NCI-H774 (cell line): ENCODE measurements at places on chromosomes 5 and 9.

DNA sequence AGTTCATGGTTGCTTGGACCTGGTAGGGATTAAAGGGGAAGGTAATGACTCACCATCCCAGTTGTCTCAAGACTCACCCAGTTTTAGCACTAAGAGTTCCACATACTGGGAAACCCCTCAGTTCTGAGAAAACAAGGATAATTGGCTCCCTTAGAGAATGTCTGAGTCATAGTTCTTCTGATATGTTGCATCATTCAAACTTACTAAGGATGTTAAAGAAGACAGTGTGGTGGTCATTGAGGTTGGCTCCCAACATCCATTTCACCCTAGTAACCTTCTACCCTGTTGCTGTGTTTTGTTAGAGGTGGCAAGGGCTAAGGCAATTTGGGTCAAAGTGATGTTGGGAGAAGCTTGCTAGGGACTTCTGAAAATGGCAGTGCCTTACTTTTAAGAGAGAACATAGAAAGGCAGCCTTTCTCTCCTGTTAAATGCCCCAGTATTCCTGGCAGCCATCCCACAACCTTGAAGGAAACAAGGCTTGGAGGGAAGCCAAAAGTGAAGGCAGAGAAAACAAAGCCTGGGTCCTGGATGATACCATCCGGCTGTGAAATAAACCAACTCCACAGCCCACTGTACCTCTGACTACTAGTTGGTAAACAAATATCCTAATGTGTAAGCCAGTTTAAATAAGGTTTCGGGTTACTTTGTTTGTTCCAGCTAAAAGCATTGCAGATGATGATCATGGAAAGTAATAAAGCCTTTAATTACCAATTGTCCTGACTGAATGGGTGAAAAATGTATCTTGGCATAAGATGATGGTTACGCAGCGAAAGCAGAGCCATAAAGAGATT, 80.4 kb upstream of the ADAMTSL1 start:
- peak; percentile 98 for DNase-seq

GRCh38 chr9:107137495-107138202, 145.4 kb upstream of the RAD23B start:
- DNase-seq: peak; percentile 8

DNA sequence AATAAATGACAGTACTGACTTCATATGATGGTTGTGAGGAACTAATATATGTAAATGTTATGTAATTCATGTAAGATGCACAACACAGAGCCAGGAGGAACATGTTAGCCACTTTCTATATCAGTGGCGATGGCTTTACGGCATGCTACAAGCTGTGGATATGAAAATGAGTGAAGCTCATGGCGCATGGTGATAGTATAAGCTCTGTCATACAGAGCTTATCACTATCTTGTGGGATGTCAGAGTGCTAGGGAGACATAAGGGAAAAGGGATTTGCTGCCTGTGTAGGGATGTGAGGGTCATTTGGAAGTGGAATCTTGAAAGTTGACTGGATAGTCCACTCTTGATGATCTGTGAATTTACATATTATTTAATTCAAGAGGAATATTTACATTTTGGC, 13.6 kb downstream of the CPEB4 start:
- DNase-seq: no peak

GRCh38 chr9:92292338-92293074, 991 bp downstream of the IARS1 start:
- no peak for DNase-seq

DNA sequence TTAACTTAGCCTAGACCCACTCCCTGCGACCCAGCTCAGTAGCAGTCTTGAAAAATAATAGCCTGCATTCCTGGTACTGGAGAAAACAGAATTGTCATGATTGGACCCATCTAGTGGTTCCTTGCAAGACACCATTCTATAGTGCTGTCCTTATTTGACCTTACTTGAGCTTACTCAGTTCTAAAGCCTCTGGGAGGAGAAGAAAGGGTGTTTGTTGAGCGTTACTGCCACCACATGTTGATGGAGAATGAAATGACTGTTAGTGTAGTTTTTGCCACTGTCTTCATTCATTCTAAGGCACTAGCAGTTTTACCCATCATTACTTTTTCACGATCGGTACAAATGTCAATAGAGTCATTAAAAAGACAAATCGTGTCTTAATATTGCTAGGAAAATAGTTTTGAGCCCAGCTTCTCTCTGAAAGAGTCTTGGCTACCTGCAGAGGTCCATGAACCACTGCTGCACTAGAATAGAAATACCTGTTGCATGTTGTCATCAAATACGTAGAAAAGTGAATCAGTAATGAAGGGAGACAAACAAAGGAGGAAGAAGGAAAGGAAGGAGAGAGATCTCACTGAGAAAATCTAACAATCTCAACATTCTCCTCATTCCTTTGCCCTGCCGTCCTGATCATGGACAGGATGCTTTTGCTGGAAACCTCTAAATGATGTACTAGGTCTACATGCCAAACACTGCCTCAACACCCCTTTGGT, 96.0 kb downstream of the LIX1 start:
- no peak for DNase-seq

DNA sequence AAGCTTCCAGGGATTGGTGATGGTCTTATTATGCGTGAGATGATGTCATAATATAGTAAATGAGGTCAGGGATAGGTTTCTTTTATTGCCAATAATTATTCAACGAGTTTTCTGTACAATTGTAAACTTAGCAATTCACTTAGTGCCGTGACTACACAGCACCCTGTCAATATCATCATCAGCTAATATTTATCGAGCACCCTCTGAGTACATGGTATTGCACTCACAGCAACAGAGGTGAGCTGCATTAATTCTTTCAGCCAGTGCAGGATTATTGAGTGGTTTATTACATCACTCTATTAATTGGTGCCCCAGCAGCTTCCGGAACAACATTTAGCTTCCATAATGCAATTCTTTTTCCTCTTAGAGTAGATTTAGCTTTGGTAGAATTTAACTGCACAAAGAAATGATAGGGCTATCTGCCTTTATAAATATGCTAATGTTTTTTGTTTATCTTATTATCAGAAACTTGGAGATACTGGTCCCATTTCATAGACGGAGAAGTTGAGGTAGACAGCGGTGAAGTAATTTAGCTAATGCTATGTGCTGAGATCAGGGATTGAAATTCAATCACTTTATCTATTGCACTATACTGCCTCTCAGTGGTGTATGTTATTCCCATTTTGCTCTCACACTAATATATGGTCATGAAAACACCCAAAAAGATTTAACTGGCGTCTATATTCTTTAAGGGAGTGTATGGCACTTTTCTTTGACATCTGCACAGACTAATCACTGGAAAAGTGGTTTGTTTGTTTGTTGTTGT, 726.1 kb upstream of the WWC1 start:
- DNase-seq: no peak

- DNase-seq: no peak
These were observed 8.3 kb upstream of the TGFBI start for GRCh38 chr5:136020383-136021015.

DNA sequence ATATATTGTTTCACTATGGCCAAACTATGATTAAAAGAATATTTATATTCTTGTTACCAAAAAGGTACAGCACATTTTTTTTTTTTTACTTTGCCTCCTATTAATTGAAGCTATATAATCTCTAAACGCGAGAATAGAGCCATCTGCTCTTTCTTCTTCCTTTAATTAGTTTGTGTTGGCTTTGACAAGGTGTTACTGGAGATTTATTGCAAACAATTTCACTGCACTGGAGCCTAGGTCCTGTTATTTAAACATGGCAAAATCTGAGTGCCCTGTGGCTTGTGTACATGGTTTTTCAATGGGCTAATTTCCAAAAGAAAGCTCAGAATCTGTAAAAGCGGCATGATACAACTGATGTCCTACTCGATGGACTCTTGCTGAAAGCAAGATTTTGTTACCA, 40.8 kb upstream of the GABRG2 start:
- peak; percentile 42 for DNase-seq

- no peak for DNase-seq
These were observed 6.4 kb upstream of the CTSV start for GRCh38 chr9:97045300-97045699.

DNA sequence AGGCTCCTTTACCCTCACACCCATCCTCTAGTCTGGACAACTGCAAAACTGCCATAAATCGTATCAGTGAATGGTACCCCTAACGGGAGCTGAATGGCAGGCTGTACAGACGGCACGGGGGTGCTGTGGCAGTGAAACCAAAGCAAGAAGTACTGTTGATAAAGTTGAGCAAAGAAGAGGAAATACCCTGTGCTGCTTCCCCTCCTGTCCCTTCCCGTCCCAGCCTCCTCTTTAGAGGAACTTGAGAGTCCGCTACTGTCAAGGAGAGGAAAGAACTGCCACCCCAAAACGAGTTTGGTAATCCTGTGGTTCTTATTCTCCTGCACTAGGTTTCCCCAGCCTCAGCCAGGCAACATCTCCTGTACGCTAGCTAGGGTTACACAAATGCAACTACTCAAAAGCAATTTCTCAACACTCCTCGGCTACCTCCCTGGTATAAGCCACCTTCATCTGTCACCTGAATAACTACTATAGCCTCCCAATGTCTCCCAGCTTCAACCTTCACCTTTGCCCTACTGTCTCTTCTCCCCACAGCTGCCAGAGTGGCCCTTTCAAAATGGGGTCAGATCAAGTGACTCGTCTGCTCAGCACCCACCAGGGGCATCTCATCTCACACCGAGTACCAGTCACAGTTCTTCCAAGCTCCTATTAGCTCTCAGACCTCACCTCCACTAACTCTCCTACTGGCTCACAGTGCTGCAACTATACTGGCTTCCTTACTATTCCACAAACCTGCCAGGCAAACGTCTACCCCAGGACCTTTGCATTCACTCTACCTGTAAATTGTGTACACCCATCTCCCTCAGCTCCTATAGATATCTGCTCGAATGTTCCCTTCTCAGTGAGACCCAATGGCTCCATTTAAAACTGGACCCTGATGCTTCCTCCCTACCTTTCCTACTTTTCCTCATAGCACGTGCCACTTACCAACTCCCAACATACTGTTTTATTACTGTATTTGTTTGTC, 4.1 kb downstream of the GLRX start:
- no peak for DNase-seq

DNA sequence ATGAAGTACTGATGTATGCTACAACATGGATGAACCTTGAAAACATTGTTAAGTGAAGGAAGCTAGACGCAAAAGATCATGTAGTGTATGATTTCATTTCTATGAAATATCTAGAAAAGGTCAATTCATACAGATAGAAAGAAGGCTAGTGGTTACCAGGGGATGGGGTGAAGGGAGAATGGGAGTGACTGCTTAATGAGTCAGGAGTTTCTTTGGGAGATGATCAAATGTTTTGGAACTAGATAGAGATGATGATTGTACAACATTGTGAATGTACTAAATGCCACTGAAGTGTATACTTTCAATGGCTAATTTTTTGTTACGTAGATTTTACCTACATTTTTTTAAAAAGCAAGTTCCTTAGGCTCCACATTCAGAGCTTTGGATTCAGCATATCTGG, 14.9 kb upstream of the DELE1 start:
- DNase-seq: no peak

DNA sequence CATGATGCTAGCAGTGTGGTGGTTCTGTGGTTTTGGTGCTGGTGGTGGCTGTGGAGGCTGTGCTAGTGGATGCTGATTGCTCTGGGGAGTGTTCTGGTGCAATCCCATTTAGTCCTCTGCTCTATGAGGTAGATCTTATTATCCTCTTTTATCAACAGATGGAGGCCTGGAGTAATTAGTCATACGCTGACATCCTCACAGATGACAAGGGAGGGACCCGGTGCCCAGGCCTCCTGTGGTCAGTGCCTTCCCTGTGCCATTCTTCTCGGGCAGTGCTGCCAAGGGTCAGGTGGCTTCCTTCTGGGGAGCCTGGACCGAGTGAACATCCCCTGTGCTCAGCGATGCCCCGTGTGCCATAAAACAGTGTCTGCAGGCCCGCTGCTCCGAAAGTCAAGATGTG, 74.5 kb downstream of the COL5A1 start:
- DNase-seq: no peak

DNA sequence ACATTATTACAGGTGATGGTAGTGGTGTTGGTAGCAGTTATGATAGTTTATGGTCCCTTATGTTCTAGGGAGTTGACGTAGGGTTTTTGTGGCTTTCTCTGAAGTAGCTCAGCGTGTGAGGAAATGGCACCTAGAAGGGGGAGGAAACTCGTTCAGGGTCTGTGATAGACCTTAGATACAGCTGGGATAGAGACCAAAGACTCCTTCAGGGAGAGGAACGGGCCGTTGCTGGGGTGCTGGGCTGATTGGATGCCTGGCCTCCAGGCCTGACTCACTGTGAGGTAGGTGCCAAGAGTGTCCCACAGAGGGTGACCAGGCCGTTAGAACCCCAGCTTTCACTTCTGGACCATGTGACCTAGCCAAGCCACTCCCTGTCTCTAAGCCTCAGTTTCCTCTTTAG, 96.6 kb downstream of the DAB2IP start:
- no peak for DNase-seq

GRCh38 chr5:127612441-127613141, 36.3 kb upstream of the CTXN3 start:
- DNase-seq: no peak

GRCh38 chr9:26786564-26786963, 106.0 kb downstream of the CAAP1 start:
- DNase-seq: no peak

GRCh38 chr5:112316731-112317130, 102.3 kb downstream of the EPB41L4A start:
- no peak for DNase-seq

DNA sequence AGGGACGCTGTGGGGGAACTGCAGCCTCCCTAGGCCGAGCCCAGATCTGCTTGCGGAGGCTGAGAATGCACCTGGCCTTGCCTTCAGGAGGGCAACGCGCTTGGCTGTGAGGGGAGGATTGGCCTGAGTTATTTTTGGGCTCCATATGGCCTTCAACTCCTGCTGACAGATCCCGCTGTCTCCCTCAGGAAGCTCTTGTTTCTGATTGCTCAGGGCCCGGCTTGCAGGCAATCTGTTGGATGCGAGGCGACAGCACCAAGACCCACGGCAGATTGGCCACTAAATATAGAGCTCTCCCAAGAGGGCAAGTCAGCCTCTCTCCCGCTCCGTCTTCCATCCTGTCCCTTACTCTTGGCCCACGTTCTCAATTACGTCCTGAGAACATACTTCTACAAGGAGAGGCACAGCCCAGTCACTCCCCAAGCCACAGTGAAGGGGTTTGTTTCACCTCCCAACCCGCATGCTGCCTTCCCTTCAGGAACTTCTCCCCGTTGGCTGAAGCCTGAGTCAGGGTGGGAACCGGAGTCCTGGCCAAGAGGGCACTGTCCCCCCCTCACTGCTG, 53.6 kb downstream of the RASGEF1C start:
- no peak for DNase-seq

GRCh38 chr5:302966-303365, 18.5 kb upstream of the AHRR start:
- no peak for DNase-seq
